ENCODE measurements at places on chromosomes 3 and 15.

DNA sequence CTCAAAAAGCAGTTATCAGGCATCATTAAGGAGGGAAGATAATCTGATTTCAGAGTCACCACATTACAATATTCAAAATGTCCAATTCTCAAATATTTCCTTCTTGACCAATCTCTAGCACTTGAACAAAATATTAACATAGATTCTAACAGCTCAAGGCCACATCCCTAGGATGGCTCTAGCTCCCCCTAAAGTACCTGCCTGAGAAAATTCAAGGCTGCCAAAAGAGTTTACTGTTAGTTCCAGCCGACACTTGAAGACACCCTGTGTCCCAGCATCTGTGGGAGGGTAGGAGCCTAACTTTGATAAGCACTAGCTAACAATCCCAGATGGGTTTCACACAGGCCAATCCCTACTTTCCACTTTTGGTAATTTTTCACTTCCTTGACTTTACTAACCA lies 10.4 kb downstream of the NSMCE3 start:
- no peak for DNase-seq

GRCh38 chr15:49441356-49441755 lies 18.3 kb downstream of the FGF7 start:
- no peak for DNase-seq

DNA sequence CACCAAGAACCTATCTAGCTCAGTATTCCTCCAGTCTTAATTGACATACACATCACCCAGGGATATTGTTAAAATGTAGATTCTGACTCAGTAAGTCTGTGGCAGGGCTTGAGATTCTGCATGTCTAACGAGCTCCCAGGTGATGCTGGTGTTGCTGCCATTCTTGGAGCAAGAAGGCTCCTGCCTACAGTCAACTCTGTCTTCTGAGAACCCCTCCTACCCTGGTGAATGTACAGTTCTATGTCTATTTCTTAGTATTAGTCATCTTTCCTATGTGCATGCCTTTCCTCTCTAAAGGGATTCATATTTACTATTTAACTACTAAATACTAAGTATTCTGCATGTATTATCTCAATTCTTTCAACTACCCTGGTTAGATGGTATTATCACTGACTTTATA lies 268.7 kb downstream of the EDEM1 start:
- DNase-seq, result no peak

GRCh38 chr3:94349310-94349878 lies 286.5 kb downstream of the NSUN3 start:
- no peak for DNase-seq

DNA sequence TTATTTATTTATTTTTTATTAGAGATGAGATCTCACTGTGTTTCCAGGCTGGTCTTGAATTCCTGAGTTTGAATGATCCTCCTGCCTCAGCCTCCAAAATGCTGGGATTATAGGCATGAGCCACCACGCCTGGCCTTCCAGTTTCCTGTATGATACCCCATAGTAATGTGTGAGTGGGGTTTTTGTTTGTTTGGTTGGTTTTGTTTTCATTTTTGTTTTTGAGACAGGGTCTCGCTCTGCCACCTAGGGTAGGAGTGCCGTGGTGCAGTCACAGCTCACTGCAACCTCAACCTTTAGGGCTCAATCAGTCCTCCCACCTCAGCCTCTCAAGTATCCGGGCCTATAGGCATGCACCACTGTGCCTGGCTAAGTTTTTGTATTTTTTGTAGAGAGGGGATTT lies 30.9 kb downstream of the GOLM2 start:
- DNase-seq, result no peak

DNA sequence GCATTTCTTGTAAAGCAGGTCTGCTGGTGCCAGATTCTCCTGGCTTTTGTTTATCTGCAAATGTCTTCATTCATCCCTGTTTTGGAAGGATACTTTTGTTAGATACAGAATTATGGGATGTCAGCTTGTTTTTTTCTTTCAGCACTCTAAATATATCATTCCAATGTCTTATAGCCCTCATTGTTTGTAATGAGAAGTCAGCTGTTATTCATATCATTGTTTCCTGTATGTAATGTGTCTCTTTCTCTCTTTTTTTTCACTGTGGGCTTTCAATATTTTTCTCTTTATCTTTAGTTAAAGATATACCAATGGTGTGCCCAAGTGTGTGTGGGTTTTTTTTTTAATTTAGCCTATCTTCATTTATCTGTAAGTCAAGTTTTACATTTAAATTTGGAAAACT lies 65.6 kb upstream of the DCP1A start:
- no peak for DNase-seq

GRCh38 chr15:100714034-100714748 lies 111.8 kb downstream of the ASB7 start:
- no peak for DNase-seq

DNA sequence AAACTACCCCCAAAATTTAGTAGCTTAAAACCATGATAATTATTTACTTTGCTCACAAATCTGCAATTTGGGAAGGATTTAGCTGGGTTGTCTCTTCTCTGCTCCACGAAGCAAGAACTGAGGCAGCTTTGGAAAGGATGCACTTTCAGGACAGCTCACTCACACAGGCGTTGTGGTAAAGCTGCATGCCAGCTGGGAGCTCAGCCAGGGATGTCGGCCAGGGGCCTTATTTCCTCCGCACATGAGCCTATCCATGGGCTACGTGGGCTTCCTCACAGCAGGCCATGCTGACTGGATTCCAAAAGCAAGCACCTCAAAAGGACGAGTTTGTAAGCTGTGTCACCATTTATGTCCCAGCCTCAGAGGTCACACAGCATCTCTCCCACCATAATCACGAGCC lies 301.3 kb upstream of the IGF1R start:
- DNase-seq, result no peak

GRCh38 chr3:72250725-72251124 lies 465.8 kb upstream of the PROK2 start:
- DNase-seq, result no peak

DNA sequence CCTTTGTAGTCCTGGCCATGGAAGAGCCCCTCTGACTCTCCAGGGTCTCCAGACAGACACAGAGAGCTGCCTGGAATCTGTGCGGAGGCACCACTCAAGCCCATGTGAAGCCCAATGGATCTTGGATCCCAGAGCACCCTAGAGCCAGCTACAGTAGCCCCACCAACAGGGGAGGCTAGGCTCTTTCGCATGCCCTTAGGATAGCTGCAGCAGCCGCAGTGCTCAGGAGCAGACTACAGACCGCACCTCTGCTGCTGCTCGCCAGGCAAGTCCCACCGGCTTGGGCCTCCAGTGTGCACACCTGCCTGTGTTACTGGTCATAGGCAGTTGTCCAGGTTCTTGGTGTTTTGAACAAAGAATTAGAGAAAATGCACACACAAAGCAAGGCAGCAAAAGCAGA lies 131.6 kb downstream of the SPATA16 start:
- no peak for DNase-seq

GRCh38 chr3:126535636-126536035 lies 11.7 kb downstream of the CHST13 start:
- DNase-seq, result no peak

DNA sequence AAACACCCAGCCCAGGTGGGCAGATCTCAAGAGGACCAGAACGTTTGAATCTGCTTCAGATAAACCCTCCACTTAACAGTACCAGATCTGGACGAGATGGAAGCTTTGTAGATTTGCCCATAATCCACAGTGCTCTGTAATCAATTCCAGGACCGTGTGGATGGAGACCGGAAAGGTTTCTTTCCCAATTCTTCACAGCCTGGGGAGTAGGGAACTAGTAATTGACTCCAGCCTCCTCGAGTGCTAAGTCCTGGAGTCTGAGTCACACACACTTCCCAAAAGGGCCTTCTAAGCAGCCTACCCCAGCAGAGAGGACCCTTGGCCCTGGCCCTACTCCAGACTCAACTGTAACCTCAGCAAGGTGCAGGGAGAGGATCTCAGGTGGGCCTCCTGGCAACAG lies 56.2 kb upstream of the TSEN2 start:
- DNase-seq, result no peak

GRCh38 chr15:42210696-42211095 lies 2.6 kb upstream of the VPS39 start:
- DNase-seq, result no peak

GRCh38 chr3:152260026-152260425 lies 8.7 kb upstream of the MBNL1 start:
- no peak for DNase-seq

DNA sequence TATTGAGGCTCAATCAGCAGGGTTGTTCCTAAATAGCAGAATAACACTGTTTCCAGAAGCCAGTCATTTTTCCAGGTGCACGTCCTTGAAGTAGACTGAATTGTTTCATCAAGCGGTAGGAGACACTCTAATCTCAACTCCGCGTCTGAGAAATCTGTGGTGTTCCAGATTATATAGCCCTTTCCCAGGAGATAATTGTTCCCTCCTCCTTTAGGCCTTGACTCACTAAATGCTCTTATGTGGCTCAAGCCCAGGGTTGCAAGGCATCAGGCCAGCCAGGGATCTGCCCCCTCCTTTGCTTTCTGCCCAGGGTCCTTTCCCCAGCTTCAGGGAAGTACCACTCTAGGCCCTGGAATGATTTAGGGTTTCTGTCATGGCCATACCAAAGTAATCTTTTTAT lies 5.7 kb upstream of the HLTF start:
- DNase-seq, result no peak

DNA sequence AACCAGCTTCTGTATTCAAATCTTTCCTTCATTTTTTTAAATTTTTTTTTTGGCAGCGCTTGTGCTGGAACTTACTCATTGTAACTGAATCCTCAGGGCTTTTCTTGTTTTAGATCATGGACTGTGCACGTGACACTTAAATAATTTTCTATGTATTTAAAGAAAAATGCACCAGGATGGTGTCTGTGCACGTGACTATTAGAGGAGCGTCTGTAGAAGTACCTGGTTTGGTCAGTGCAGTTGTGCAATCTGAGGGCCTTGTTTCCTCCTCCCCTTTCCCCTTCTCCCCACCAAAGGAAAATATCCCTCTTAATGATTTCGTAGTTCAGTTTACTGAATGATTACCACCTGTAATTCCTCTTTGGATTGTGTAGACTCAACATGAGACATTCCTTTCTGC lies 31.3 kb downstream of the EDEM1 start:
- no peak for DNase-seq

GRCh38 chr15:70597056-70597603 lies 166.2 kb downstream of the UACA start:
- no peak for DNase-seq

DNA sequence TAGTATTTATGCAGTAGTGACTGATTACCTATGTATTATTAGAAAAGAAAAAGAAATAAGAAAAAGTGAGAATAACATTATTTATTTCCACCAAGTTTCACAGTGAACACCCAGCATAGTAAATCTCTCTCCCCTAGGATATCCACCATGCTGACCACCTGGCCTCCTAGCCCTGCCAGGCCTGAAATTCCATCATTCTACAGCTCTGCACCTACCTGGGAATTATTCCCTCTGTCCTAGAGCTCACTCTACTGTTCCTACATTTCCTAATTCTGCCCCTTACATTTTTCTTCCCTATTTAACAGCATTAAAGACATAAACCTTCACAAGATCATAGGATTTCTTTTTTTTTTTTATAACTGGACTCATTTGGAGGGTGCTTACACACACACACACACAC lies 525.3 kb upstream of the PPP2R3A start:
- no peak for DNase-seq

DNA sequence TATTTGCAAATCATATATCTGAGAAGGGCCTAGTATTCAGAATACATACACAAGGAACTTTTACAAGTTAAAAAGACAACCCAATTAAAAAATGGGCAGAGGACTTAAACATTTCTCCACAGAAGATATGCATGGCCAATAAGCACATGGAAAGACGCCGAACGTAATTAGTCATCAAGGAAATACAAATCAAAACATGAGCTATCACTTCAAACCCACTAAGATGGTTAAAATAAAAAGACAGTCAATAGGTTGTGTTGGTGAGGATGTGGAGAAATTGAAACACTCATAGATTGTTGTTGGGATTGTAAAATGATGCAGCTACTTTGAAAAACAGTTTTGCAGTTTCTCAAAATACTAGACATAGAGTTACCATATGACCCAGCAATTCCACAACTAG lies 61.2 kb upstream of the NEO1 start:
- DNase-seq, result peak; percentile 9

DNA sequence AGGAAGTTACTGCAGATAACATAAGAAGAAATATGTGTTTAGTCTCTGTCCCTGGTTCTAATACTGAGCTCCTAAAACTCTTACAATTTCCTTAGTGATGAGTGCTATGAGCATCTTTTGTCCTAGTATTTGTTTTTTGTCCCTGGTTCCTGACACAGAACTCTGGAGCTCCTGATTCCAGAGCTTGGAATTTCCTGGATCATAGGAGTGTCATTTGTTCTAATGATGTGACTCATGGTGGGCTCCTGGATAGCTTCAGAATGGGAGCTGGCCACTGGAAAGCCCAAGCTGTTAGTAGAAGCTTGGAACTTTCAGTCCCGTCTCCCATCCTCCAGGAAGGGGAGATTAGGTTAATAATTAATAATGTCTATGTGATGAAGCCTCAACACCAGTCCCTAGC lies 98.2 kb downstream of the CNTN6 start:
- no peak for DNase-seq

DNA sequence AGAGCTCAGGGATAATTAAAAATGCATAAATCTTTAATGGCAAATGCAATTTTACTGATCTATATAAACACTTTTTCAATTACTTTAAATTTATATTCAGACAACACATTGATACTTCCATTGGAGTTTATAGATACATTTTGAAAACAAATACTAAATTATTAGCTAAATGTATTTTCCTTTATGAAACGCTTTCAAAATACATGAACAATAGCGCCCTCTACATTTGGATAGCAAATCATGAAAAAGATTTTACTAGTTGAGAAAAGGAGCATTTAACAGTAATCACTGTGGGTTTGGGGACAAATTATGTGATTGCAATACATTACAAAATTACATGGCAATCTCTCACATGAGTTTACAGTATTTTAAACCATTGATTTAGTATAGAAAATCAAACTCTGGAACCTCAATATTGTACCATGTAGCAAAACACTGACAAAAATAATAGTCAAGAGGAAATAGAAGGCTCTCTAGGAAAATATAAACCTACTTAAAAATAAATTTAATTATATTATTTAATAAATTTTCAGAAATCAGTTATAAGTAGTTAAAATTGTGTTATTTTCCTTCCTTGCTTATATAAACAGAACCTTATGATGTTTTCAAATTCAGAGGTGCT lies 207.9 kb downstream of the ZIC1 start:
- DNase-seq, result no peak

DNA sequence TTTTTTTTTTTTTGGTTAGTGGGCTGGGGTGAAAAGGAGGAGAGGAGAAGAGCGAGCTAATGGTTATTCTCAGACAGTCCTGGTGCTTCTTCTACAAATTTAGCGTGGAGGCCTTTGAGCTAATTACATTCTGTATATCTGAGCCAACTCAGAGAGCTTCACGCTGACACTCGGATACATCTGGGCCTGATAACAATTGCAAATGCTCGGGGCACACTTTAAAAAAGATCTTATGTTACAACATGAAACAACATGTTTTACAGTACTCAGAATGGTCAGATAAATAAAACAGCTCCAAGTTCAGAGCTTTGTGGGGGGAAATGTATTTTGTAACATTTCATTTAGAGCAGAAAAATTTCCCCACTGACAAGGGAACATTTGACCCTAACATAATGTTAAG lies 966.9 kb upstream of the NR2F2 start:
- DNase-seq, result no peak

DNA sequence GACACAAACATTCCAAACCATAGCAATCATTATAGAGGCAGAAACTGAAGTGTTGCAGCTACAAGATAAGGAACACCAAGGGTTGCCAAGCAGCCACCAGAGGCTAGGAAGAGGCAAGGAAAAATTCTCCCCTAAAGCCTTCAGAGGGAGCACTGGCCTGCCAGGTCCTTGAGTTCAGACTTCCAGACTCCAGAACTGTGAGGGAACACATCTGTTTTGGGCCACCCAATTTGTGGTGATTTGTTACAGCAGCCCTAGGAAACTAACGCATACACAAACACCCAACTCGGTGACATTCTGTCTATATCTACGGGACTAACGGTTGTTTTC lies 54.6 kb downstream of the MB21D2 start:
- no peak for DNase-seq

Data from HS-5 (cell line).